ENCODE measurements at places on chromosomes 2 and 18.

DNA sequence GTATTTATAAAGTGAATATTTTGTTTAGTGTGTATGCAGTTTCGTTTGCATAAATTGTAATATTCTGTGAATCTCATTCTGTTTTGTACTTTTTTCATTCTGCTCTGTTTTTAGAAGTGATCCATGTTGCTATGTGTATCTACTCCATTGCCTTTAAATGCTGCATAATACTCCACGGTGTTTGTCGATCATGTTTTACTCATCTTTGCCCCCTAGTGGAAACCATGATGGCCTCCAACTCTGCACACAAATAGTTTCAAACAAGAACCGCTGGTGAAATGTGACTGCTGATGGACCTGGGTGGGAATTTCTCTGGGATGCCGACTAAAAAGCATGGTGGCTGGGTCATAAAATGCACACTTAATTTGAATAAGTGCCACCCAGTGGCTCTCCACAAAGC, 32.0 kb upstream of the SKOR2 start:
- no peak for DNase-seq

- DNase-seq: no peak
Observed at GRCh38 chr2:24721470-24721869, 71.7 kb downstream of the PTRHD1 start.

GRCh38 chr18:13382366-13382953, 163.9 kb downstream of the LDLRAD4 start:
- no peak for DNase-seq

DNA sequence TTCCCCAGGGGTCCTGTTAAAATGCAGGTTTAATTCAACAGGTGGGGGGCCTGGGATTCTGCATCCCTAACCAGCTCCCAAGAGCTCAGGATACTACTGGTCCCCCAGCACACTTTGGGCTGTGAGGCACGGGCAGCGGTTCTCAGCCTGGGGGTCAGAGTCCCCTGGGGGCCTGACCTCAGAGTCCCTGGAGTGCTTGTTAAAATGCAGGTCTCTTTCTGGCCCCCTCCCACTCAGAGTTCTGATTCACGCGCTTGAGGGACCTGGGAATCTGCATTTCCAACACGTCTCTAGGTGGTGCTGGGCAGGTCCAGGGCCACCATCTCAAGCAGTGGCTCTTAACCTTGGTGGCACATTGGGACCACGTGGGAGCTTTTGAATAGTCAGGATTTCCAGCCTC, 2.8 kb upstream of the OTOS start:
- peak; percentile 35 for DNase-seq
